Endothelial cell (in vitro differentiated cells): ENCODE measurements at places on chromosomes 5 and 9. TPM values are rescaled to one million over a fixed set of nuclear protein-coding genes. Genes with fewer than 3 reads are reported as not detected.

The CCDC171 gene
- 6.5 TPM for total RNA-seq

DNA sequence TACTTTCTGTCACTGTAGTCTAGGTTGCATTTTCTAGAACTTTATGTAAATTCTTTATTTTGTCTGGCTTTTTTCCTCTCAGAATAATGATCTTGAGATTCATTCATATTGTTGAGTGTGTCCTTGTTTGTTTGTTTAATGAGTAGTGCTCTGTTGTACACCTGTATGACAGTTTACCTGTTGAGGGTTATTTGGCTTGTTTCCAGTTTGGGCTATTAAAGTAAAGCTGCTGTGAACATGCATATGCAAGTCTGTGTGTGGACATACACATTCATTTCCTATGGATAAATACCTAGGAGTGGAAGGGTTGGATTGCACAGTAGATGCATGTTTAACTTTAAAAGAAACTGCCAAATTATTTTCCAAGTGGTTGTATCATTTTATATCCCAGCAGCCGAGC lies 30.4 kb downstream of the MVB12B start:
- no peak for DNase-seq

DNA sequence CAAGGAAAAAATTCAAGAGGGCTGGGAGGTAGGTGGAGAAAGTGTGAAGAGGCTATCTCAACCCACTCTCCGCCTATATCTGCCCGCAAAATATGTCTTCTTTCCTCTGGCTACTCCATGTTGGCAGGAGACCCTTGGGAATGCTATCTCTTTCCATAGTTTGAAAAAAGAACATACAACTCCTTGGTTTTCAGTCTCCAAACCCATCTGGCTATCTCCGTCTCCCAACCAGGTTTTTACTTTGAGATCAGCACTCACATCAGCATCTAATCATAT lies 109.9 kb upstream of the IFNE start:
- no peak for DNase-seq

The TRIM7 gene
- not detected for total RNA-seq

- no peak for DNase-seq
These were observed 128.3 kb downstream of the EFNA5 start for GRCh38 chr5:107542428-107542827.

DNA sequence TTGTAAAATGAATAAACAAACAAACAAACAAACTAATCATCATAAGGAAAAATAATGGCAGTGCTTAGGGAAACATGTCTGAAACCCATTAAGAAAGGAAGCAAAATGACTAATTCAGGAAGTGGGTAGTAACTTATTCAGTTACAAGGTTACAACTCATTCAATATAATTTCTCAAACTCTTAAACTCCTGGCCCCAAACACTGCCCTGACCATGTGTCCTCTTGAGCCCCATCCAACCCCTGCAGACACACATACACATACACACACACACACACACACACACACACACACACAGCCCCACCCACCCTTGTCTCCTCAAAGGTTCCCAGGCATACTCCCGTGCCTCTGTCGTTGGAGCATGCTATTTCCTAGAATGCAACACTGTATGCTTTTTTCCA lies 193.9 kb downstream of the SEC61B start:
- DNase-seq, result no peak

DNA sequence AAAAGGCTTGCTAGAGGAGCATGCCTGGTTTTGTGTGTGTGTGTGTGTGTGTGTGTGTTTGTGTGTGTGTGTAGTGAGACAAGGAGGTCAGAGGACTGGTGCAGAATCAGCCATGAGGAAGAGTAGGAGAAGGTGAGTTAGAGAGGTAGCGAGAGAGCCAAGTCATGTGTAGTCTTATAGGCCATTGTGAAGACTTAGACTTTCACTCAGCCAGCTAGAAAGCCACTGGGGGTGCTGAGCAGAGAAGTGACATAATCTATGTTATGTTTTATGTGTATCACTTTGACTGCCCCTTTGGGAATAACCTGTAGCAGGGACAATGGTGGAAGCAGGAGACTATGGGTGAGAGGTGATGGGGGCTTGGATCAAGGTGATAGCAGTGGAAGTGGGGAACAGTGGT lies 180.5 kb upstream of the CLINT1 start:
- no peak for DNase-seq

GRCh38 chr5:109479260-109479860 lies 69.6 kb upstream of the PJA2 start:
- DNase-seq, result no peak

DNA sequence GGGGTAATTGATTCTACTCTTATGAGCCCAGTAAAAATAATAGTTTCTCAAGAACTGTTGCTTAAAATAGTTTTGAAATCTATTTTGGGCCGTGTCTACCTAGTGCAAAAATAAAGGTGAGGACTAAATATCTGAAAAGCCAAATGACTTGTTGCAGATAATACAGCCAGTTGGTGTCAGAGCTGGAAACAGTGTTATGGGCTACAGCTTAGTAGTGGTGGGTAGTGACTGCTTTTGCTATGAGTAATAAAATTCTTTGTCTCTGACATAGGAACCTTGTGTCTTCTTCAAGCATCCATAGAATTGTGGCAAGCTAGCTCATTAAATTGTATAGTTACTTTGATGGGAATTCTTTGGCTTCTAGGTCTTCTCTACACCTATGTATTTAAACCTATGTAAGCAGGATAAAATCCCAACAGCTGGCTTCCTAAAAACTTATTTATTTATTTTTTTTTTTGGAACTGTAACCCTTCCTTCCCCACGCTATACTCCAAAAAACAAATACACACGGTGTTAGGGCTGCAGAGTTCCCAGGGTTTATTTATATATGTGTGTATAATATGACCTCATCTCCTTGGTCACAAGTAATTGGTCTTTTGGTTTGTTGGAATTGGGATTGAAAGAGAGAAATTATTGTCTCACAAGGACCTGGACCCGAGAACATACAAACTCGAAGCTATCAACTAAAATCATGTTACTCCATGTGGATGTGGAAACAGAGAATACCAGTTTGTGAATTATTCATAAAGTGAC lies 138.0 kb downstream of the NUDT12 start:
- no peak for DNase-seq

The ENTREP1 gene
- 11.8 TPM for total RNA-seq

DNA sequence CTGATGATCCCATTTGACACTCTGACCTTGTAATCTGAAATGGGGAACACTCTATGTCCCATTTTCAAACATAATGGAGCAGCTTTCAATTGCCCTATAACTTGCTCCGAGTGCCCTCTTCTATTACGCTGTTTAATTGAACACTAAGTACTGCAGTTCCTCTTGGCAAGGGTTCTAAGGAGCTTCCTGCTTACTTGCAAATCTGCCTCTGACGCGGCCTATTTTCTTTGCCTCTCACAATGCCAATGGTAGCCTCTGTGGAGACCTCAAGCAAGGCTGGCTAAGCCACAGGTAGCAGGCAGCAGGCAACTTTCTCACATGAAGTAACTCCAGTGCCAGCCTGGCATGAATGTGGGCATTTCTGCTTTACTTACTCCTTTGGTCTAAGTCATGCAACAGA lies 443.4 kb upstream of the TRPC7 start:
- no peak for DNase-seq
